ENCODE measurements at places on chromosomes 1 and 21.

DNA sequence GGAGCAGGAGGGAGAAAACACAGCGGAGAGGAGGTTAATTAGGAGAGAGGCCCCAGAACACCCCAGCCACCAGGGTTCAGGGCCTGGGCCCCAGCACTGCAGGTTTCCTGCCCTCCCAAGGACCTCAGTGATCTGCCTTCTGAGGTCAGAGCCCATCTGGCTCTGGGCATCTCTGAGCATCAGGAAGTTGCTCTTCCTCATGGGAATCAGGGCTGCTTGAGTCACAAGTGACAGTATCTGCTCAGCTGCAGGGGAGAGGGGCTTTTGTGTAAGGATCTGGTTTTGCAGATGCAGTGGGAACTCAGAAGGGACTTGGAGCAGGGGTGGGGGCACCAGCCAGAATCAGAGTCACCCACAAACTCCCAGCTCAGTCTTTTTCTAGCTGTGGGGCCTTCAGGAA lies 472.1 kb downstream of the PTPRU start:
- no peak for DNase-seq

- peak; percentile 51 for DNase-seq
Observed at GRCh38 chr1:54227091-54227602, 27.2 kb downstream of the MRPL37 start.

- no peak for DNase-seq
Observed at GRCh38 chr1:68329096-68329835, 96.9 kb upstream of the WLS start.

DNA sequence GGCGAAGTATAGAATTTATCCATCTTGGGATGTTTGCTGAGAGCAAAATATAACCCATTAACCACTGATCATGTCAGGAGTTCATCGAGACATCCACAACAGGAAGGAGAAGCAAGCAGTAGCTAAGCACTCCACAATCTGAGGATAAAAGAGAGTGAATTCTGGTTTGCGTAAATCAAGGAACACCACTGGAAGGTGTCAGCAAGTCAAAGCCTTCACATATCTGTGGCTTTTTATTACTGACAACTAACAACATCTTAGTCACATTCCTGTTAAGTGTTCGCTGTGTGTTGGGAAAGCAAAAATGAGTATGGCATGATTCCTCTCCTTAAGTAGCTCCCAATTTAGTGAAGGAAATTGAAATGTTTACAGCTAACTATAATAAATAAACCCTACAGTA lies 44.5 kb upstream of the DARS2 start:
- no peak for DNase-seq

DNA sequence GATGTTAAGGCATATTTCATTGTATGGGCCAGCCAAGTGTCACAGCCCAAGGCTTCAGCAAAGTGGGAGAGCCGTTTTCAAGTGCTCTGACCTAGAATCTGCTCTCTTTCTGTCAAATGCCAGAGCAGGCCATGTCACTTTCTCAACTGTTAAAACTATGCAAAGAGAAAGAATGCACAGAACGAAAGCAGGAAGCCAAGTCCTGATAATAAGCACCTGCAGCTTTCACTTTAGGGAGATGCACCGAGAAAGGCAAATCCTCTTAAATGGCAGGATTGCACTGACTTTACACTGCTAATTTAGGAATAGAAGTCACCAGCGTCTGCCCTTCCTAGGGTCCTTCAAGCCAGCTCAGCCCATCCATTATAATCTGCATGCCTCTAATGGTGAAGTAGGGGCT lies 49.2 kb upstream of the NTPCR start:
- no peak for DNase-seq

- DNase-seq: no peak
Observed at GRCh38 chr1:61732726-61733125, 7.8 kb upstream of the TM2D1 start.
